Stimulated activated CD4-positive, alpha-beta T cell treated with anti-CD3 and anti-CD28 coated beads, Interleukin-12 subunit alpha, Interleukin-12 subunit beta, amount 100 ng/mL, for 24 hours (primary cell): ENCODE measurements at places on chromosomes 7 and 10.

GRCh38 chr7:158112571-158113320, 474.9 kb downstream of the PTPRN2 start:
- no peak for DNase-seq

DNA sequence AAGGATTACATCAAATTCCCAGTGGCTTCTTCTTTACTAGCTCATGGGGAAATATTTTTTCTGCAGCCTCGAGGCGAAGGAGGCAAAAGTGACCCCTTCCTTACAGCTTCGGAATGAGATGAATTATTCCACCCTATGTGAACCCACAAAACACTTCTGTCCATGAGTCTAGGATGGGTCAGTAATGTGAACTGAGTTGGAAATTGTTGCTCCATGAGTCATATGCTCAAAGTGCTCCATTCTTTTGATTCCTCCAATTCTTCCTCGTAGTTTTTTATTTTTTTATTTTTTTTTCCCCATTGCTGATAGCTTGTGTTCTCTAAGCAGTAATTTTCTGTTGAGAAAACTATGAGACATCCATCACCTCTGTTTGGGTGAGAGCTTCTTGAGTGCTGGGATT, 31.7 kb upstream of the FAM204A start:
- DNase-seq: no peak

GRCh38 chr10:117134056-117134305, 4.1 kb downstream of the VAX1 start:
- DNase-seq: no peak

DNA sequence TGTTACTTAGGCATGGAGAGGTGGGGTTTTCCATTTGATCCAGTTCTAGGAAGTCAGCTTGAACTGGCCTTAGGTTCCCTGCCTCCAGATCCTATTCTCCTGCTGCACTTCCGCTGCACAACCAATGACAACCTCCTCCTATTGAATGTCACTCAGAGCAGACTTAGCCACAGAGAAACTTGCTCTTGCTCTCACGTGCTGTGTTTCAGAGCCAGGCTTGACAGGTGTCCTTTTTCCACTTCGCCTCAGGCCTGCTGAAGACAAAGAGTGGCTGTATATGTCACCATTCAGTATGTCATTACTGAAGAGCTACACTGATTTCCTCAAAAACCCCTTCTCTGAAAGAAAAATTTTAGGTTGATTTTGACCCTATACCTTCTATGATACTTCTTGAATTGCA, 115.4 kb upstream of the ETV1 start:
- no peak for DNase-seq

DNA sequence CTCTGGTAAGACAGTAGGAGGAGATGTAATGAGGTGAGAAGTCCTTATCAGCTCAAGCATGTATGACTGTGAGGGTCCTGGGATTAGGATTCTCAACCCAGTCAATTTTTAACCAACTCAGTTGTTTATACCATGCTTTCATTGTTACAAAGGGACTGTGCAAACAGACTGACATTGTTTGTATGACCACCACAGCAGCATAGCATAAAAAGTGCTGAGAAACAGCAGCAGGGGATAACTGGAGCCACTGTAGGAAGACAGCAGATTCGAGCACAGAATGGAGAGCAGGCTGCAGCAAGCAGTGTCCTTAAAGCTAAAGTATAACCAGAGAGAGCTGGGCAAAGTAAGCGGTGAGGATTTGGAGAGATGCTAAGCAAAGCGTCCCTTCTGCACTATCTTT, 829.5 kb downstream of the REEP3 start:
- no peak for DNase-seq
